ENCODE measurements at places on chromosomes 7 and 10.

GRCh38 chr10:93629647-93630305, 17.4 kb downstream of the PDE6C start:
- no peak for DNase-seq

DNA sequence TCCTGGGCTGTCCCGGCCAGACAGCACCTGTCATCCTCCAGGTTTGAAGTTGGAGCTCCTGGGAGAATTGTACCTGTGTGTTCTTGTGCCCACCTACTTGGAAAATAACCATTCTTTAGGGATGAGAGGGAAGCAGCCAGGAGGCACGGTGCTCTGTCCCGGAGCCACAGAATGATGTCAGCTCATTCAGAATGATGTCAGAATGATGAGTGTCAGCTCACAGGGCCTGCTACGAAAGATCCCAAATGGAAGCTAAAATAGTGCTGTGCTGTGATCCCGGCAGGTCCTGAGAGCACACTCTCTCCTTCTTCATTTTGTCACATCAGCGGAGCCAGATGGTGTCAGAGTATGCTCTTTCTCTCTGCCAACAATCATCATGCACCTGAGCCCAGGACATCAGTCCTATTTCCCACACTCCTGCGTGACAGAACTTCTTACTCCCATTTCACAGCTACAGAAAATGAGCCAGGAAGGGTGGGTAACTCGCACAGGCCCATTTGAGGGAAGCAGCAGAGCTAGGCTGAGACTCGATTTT, 8.3 kb downstream of the ABCA13 start:
- DNase-seq: no peak

DNA sequence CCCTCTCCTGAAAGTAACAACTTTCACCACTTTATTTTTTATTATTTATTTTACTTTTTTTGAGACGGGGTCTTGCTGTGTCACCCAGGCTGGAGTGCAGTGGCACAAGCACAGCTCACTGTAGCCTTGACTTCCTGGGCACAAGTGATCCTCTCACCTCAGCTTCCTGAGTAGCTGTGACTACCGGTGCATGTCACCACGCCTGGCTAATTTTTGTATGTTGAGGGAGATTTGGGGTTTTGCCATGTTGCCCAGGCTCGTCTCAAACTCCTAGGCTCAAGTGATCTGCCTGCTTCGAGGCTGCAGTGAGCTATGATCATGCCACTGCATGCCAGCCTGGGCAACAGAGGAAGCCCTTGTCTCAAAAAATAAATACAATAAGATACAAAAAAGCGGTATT, 14.9 kb upstream of the SLIT1 start:
- DNase-seq: no peak

DNA sequence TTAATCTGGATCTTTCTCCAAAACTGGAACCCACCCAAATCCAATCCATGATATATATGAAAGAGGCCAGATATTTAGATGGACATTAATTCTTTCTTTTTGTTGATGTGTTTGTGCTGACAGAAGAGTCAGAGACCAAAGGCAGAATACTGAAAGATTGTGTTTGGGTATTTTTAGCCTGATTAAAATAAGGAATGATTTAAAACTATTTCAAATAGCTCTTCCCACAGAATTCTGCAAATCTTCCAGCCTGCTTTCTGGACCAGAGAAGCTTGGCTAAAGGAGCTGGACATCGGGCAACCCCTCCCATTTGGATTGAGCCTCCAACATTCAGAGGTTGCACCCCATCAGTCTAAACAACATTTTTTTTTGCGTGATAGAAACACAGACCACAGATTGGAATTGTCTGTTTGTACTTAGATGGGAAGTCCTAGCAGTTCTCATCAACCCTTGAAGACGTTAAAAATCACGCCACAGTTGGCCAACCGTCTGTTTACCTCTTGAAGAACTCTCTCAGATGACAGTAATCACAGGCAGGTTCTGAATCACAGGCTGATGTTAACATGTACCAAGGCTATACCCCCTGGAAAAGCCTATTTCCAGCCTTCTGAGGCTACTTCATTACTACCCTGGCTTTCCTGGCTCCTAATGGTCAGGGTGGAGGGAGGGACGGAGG, 155.2 kb upstream of the NRP1 start:
- DNase-seq: no peak

- DNase-seq: no peak
Measured at GRCh38 chr7:128937271-128937646, 468 bp upstream of the IRF5 start.

- no peak for DNase-seq
Measured at GRCh38 chr7:128446306-128446705, 9.4 kb upstream of the HILPDA start.

- no peak for DNase-seq
Measured at GRCh38 chr7:52475001-52475582, 560.3 kb upstream of the POM121L12 start.

GRCh38 chr7:28744951-28745350, 213.2 kb downstream of the TRIL start:
- DNase-seq: no peak

DNA sequence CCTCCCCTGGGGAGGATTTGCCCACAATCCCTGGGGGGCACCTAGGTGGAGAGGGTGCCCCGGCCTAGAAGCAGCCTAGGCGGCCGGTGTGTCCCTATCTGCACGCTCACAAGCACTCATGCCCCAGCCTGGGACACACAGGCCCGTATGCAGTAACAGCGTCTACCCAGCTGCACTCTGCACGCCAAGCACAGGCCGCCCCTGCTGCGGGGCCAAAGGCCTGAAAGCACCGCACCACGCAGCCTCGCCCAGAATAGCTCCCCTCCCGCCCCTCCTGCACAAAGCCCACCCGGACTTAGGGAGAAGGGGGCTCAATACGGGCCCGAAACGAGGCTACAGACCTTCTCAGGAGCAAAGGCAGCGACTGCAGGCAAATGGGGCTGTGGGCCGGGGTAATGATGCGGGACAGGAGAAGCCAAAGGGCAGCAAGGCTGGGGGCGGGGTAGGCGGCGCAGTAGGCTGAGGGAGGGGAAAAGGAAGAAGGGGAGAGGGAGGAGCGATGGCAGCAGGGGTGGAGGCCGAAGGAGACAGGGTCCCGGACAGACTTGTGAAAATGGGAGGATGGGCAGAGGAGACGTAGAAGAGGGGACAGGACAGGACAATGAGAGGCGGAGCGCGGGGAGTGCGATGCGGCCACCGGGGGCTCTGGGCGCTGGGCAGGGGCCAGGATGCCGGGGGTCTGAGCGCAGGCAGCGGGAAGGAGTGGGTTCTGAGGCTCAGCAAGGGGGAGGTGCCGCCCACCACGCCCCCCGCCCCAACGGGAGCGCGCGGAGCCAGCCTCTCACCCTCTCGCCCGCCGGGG, 544 bp downstream of the GPRIN2 start:
- DNase-seq: no peak

DNA sequence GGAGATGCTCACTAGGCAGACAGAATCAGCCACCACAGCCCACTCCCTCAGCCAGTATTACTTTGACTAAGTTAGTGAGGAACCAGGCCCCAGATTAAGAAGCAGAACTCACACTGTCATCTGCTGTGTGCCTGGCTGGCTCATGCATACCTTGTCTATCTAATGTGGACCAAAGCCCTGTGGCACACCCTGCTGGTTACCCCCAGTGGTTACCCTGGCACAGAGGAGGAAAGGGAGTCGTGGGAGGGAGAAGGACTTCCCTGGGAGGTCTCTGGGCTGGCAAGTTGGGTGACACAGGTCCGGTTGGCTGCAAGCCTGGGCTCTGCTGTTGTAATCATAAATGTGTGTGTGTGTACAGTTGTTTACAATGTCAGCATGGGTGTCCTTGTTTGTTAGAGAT, 7.5 kb upstream of the SH2D4B start:
- peak; percentile 90 for DNase-seq

DNA sequence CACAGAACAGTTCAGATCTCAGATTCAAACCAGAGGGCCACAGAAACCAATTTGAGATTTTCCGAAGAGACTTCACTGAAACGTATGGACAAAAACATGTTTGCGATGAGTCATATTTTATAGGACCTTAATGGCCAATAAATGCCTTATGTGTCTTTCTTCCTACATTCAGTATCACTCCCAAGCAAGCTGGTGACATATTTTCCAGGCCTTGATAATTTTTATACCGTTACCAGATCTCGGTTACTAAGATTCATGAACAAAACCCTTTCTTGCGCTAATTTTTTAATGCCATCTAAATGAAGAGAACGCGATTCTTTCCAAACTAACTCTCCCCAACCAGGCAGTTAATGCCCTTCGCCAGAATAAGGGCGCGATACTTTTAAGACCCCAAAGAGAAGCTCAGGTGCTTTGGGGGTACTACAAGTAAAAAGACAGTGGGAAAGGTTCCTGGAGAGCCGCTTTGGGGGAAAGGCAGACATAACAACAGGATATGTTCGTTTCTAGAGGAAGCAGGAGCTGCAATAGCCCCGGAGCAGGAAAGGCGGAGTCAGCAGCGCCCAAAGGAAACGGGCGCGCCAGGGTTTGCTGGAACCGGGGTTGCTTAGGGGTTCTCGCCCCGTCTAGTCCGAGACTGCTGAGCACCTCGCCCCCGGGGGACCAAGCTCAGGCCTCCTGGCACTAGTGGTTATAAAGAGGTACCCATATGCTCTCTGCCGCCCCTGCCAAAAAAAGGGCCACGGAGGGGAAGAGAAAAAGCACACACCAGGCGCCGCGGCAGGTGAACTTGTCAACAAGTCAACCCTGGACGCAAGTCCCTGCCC, 884 bp downstream of the ICA1 start:
- peak; percentile 66 for DNase-seq

- no peak for DNase-seq
Measured at GRCh38 chr7:26379711-26380110, 88.0 kb downstream of the SNX10 start.

GRCh38 chr10:44879531-44879899, 31.6 kb upstream of the TMEM72 start:
- DNase-seq: no peak

GRCh38 chr7:106231856-106232490, 52.8 kb downstream of the NAMPT start:
- no peak for DNase-seq

- DNase-seq: no peak
Measured at GRCh38 chr7:131511774-131512535, 44.5 kb downstream of the PODXL start.

GRCh38 chr7:135769005-135769802, 20.6 kb upstream of the FAM180A start:
- no peak for DNase-seq

DNA sequence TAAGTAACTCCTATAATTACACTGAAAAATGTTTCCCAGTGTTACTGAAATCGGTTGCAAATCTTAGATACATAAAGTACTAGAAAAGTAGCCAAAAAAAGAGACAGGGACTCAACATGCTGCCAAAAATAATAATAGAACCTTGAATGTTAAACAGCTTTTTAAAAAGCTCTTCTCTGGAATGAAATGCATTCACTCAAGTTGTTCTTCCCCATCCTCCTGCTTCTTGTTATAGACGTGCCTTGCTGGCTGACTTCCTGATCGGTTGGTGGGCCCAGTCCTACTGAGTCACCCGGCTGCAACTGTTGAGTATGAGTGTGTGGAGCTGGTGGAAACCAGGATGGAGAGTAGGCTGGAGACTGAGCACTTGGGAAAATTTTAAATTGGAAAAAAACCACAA, 30.6 kb upstream of the RAPGEF5 start:
- no peak for DNase-seq

DNA sequence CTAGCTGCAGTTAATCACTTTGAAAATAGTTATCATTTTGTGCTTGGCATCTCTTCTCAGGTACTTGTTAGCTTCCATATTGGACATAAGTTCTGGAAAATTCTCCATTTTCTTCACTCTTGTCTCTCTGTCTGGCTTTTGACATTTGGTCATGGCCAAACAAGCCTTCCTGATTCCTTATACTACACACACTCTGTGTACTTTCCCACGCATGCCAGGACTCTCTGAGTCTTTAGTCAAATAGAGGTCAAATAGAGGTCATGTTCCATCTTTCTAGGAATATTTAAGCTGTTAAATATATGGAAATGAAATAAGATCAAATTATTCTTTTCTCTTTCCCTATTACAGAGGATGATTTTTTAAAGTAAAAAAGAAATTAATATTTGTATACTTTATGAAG, 235.5 kb upstream of the PLXDC2 start:
- DNase-seq: no peak

DNA sequence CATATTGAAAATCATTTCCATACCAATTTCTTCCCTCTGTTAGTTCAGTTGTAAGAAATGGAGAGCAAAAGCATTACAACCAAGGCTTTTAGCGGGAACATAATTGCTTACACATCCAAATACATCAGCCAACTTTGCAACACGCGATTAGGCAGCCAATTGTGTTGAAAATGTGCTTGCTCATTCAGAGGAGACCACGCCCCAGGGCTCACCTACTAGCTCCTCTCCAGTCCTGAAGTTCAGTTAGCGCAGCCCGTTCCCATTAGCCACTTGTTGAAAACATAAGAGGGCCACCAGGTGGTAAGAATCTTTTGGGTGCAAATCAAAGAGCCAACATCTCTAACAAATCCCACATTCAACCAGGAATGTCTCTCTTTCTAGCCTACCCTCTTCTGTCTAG, 213.2 kb upstream of the MDFIC start:
- DNase-seq: no peak

GRCh38 chr7:93159490-93159889, 11.3 kb upstream of the SAMD9L start:
- no peak for DNase-seq

DNA sequence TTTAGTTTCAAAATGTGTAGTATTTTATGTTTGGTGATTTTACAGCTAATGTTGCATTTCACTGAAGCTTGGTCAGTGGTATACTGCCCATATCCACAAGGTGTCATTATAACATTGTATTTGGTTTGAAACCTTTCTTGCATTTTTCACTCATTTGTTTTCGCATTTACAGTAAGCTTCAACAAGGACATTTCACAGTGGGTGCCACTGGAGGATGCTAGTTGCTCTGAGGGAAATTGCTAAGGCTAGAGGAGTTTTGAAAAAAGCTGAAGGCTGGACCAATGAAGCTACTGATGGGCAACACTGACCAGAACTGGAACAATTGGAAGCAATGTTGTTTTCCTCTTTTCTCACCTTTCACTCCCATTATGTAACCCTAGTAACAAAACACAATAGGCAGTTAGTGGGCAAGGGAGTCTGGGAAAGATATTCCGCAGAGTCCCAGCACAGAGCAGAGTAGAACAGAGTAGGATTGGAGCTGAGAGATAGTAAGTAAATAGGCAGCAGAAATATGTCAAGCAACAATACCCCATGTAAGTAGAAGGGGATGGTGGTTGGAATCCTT, 23.6 kb upstream of the SRI start:
- DNase-seq: peak; percentile 37

GRCh38 chr10:109852475-109853037, 70.8 kb downstream of the XPNPEP1 start:
- DNase-seq: peak; percentile 82

GRCh38 chr7:2477447-2478398, 1.5 kb upstream of the GRIFIN start:
- peak; percentile 94 for DNase-seq

- DNase-seq: no peak
Measured at GRCh38 chr10:83427101-83427500, 712.2 kb upstream of the GHITM start.

GRCh38 chr7:68537051-68537773, 1061.1 kb upstream of the AUTS2 start:
- no peak for DNase-seq

- peak; percentile 63 for DNase-seq
Measured at GRCh38 chr10:2978111-2978510, 89.2 kb upstream of the PFKP start.

Data from suppressor macrophage (primary cell).